ENCODE measurements at places on chromosomes 6 and 20.

- DNase-seq, result no peak
These were observed 12.0 kb downstream of the GATA5 start for GRCh38 chr20:62463651-62464424.

- no peak for DNase-seq
These were observed 58.3 kb upstream of the GNRH2 start for GRCh38 chr20:2984956-2985661.

DNA sequence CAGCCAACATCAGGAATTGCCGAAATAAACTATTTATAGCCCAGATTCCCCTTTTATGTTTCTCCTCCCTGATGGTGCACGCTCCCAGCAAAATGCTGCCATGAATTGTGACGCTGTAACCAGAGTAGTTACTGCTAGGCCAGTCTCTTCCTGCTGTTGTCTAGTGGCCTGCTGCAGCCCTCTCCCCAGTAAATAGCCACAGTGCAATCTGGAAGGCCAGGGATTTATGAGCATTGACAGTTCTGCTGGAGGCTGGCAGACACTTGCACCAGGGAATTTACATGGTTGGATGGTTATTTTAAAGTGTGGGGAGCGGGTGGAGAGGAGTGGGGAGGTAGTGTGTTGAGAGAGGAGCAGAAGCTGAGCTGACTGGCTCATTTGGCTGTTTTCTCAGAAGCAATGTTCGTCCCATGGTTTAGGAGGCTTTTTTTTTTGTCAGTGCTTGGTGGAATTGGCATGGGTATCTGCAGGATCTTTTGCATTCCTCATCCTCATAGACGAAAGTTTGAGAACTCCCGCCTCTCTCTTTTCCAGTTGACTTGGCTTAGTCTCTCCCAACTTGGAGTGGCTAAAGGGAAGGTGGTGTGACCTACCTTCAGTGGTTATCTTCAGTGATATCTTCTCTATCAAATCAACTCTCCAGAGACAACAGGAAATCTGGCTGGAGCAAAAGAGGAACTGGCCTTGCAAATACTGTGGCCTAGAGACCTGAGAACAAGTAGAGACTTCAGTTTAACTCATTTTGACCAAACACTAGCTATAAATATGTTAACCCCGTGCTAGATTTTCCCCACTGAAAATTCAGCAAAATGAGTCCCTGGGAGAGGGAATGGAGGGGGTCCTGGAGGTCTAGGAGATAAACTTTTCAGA is 99.3 kb upstream of the VSTM2L start:
- DNase-seq, result no peak

DNA sequence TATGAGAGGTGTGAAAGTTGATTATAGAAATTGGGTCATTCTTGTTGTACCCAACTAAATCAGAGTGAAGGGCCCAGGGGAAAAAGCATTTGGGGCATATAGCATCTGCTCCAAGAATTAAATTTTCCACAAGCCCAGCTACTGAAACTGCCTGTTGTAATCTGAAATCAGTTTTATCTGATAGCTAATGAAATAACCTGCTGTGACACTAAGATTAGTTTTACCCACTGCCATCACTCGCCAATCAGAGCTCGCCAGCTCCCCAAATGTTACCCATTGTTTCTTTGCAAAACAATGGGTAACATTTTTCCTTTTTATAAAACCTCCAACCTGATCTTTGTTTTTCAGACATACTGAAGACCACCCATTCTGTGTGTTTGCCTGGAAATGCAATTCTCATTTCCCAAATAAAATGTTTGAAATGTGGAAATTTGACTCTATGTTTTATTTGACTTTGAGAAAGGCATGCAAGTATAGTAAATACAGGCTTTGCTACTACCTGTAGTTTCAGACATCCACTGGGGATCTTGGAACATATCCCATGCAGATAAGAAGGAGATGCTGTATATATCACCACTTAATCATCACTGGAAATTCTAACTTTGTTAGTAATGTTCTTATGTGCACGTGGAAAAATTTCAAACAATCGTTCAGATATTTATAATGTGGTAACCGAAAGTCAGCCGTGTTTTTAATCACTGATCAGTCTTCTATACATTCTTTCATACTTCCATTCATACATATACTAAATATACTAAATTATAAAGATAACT is 6.3 kb upstream of the AHI1 start:
- DNase-seq, result no peak

DNA sequence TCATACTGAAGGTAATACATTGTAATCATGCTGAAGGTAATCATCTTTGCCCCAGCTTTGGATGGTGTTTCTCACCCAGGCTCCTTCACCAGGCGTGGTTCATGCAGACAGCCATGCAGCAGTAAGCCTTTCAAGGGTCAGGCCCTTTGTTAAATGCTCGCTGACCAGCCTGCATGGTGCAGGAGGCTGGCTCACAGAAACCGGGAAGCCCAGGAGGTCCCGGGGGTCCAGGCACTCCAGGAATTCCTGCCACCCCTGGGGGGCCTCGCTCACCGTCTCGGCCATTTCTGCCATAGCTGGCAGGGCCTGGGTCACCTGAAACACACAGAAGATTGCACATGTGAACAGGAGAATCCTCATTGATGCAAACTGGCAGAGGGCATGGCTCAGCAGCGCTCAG is 86.1 kb downstream of the COL9A1 start:
- DNase-seq, result no peak

- DNase-seq, result no peak
These were observed 8.8 kb upstream of the METTL24 start for GRCh38 chr6:110366975-110367374.

DNA sequence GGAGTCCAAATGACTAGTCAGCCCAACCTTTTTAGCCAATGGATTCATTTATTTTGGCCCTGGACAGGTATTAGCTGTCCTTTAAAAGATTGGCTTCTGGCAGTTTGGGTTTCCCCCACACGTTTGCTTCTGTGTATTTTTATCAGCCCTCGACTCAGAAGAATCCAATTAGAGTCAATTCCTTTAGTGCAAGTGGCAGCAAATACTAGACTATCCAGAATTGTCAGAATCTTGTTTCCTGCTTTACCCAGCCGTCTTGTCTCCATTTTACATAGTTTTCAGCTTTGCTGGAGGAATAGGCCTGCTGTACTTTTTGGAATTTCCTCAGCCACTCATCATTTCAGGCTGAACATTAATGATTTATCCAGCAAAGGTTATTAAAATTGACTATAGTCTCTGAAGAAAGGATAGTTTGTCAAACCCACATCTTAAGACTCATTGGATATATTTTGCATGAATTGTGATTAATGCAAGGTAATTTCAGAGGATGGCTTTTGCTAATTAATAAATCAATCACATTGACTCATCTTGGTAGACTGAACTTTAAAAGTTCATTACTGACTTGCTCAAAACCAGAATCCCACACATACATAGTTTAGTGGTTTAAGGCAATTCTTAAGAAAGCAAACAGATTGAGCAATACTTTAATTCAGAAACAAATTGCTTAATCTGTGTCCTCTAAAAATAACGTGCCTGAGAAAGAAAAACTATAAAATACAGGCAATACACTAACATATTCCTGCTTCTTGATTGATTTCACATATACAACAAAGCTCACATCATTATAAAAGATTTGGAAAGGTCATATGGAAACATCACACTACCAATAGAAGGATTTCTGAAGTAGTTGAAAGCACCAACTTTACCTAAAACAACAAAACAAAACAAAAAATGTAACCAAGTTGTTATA is 62.9 kb upstream of the ZNF217 start:
- DNase-seq, result no peak

DNA sequence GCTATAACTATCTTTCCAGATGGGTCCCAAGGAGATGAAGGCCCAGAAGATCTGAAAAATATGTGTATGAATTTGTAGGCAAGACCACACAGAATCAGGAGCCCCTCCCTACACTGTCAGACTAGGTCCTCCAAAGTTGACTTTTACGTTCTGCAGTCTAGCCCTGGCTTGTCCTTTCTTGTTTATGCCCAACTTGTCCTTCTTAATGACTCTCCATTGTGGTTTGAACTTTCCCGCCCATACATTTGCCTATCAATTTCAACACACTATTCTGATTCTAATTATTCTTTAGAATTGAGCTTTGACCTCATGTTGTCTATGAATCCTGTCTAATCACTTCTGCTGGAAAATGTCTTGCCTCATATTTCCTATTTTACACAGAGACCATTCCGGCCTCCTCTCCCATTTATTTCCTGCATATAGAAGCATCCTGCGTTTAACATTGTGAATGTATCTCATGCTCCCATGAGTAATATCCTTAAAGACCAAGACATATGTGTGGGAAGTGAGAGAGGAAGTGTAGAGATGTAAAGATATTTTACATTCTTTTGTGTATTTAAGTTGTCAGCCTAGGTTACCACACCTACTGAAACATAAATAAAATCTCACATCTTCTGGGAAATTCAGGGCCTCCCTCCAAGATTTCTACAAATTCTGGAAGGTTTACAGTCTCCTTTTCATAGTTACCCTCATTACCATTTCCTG is 348.3 kb downstream of the BCKDHB start:
- DNase-seq, result no peak
